Endodermal cell (in vitro differentiated cells): ENCODE measurements at places on chromosomes 7 and 10. TPM values are rescaled to one million over a fixed set of nuclear protein-coding genes. Genes with fewer than 3 reads are reported as not detected.

The HOXA9 gene
- total RNA-seq = not detected in 2 replicates

The EGFR gene
- total RNA-seq = 4.2 and 5.0 TPM in 2 replicates

The CFAP69 gene
- total RNA-seq = 5.4 to 6.7 TPM (median 6.6 TPM) in 3 replicates

The PHF14 gene
- total RNA-seq = 38.9 to 53.1 TPM (median 49.2 TPM) in 3 replicates

The OR9A2 gene
- total RNA-seq = not detected in 2 replicates

The CCL24 gene
- total RNA-seq = not detected in 3 replicates

The TMEM209 gene
- 28.0 and 30.9 TPM in 2 replicates for total RNA-seq

The SYT15 gene
- 0.45 to 3.2 TPM (median 1.8 TPM) in 3 replicates for total RNA-seq

The LAMTOR4 gene
- total RNA-seq = 140 to 188 TPM (median 168 TPM) in 3 replicates

The SNCG gene
- 0.54 to 0.97 TPM (median 0.60 TPM) in 3 replicates for total RNA-seq

- no peak for DNase-seq
Measured at GRCh38 chr10:117047947-117048346, 43.0 kb upstream of the SHTN1 start.

GRCh38 chr7:98807068-98808048 lies 62.5 kb downstream of the TMEM130 start:
- no peak for DNase-seq

DNA sequence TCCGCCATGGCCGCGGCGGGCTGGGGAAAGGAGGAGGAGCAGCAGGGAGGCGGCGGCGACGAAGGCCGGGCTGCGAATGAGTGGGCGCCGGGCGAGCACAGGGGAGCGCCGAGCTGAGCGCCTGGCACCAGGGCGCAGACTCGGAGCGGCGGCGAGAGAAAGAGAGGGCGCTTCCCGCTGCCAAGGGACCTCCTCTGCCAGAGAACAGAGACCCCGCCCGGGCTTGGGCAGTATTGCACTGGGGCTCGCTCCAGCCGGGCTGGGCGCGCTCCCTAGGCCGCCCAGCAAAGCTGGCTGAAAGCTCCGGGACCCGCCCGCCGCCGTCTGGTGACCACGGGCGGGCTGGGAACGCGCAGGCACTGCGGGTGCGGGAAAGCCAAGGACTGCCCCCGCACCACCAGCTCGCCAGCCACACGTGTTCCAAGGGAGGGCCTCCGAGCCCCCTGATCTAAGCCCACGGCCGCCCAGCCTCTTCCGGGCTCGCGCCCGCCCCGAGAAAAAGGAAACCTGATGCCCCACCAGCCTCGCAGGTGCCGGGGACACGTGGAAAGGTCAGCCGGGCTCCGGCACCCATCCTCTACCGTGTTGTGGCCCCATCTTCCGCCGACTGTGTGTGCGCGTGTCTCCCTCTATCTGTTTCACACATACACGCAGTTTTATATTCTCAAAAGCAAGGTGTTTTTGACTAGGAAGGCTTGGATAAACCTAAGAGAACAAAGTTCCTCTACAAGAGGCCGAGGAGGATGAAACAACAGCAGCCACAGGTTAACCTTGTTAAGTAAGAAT lies at the start of gene CCDC6:
Gene CCDC6, minus strand, starts transcription at position 140 of the 786 bp plus-strand sequence. Its CDS starts 132 bp downstream, at position 8.
- peak; percentile 97 for DNase-seq

GRCh38 chr7:22882106-22882505 lies 59.5 kb upstream of the TOMM7 start:
- no peak for DNase-seq

DNA sequence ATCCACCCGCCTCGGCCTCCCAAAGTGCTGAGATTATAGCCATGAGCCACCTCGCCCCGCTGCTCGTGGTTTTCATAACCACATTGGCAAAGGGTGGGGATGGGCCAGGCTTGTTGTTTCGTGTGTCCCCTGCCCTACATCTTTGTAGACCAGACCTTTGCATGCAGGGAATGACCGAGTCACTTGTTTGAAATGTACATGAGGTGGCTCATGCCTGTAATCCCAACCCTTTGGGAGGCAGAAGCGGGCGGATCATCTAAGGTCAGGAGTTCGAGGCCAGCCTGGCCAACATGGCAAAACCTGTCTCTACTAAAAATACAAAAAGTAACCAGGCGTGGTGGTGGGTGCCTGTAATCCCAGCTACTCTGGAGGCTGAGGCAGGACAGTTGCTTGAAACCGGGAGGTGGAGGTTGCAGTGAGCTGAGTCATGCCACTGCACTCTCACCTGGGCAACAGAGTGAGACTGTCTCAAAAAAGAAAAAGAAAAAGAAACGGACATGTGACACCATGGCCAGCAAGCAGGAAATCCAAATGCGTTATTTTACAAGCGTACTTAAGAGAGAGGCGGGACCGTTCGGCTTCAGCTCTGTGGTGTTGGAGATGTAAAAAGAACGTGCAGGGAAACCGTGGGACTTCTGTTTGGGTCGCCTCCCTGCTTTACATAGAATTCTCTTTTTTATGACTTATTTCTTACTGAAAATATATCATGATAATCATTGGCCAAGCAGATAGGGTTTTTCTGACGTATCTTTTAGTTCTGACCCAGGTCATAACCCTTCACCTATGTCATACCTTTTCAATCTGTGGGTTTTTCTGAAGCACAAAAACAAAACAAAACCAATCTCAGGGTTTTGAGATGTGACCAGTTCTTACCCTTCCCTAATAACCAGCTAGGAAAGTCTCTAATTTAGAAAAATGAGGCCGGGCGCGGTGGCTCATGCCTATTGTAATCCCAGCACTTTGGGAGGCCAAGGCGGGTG lies 45.1 kb downstream of the WIPI2 start:
- DNase-seq = no peak

GRCh38 chr10:43076876-43077420 lies at the start of gene RET:
TSS of gene RET (plus strand) at chr10:43077069. CDS start at chr10:43077259, 190 bp downstream.
- DNase-seq = peak; percentile 90

DNA sequence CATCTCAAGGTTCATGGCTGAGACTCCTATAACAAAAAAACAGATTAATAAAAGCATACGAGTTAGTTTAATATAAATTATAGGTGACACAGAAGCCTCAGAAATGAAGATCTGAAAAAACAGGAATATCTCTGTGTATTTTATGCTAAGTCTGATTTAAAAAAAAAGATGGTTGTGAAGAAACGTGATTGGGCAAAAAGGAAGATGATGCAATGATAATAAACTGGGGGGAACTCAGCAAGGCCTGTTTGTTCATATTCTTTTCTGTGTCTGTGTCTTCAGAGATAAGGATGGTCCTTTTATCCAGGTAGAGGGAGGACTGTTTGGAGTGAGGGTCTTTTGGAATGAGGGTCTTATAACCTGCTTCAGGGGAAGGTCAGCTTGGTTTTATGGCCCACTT lies 25.9 kb downstream of the TAC1 start:
- DNase-seq = no peak

DNA sequence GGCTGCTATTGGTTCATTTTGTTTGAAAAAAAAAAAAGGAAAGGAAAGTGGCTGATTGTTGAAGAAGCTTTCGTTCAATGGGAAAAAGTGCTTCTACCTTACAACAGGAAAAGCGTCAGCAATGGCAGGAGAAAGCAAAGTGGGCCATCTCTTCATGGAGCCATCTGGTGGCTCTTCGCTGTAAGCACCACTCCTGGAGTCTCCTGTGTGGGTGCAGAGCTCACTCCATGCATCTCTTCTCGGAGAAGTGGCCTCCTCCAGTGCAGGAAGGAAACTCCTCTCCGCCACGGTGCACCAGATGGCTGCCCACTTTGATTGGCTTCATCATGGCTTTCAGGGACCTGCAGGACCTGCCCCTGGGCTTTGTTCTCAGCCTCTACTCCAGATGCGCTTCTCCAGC lies 250.9 kb downstream of the PTEN start:
- peak; percentile 84 for DNase-seq

DNA sequence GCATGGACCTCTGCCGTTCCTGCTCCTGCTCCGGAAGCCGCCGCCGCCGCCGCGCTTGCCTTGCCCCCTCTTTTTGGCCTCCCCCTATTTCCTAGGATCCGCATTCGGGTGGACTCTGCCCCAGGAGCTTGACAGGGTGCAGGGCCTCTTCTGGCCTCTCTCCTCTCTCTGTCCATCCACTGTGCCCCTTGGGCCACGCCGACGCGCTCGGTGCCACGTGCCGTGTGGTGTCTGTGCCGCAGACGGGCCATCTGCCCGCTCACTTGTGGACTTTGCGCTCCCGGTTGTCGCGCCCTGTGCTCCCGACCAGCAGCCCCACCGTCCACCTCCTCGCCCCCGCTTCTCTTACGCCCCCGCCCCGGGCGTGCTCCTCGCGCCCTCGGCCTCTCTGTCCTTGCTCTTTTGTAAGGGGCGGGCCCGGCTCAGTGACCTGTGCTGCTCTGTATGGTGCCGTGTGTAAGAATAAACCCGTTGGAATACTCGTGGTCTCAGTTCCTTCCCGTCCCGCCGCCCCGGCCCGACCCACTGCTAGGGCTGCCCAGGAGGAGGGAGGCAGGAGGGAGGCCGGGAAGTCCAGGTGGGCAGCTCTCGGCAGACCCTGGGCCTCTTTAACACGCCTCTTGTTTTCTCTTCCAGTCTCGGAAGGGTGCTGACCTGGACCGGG lies 37.0 kb downstream of the AGAP3 start:
- DNase-seq = no peak

DNA sequence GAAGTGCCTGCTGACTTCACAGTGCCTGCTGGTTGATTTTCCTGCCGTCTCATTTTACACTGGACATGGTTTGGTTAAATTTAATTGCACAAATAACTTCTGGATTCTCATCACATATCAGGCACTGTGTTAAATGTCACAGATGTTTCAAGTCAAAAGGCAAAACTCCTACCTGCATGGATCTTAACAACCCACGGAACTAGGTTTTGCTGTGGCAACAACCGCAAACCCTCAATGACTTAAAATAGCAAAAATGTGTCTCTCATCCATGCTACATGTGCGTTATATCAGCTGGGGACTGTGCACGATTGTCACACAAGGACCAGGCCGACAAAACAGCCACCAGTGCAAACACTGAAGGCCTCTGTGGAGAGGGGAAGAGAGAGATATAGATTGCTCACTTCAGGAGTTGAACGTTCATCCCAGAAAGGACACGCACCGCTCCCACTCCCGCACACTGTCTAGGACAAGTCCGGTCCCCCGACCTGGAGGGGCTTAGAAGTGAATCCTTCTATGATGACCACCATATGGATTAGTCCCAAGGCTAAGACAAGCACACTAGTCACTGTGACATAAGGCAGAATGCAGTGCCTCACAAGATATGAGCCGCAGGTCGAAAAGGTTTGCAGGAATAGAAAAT lies 233.3 kb downstream of the SKAP2 start:
- no peak for DNase-seq

- no peak for DNase-seq
Measured at GRCh38 chr10:14476641-14477407, 146.1 kb upstream of the FRMD4A start.

- peak; percentile 90 for DNase-seq
Measured at GRCh38 chr7:44973610-44974401, 5.0 kb downstream of the MYO1G start.

DNA sequence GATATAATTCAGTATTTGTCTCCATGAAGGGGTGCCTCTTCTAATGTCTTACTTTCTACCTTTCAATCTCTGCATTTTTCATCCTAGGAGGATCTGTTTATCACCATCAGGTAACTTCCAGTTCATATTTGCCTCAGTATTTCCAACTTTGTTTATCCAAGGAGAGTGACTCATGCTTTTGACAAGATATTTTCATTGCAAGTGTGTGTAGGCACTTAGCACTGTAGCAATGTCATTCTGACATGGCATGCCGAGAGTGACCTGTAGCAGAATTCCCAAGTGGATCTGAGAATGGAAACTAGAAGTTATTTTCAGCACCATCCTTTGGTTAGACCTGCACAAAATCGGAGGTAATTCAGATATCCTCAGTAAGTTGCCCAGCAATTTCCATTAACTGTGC lies 129.9 kb downstream of the INHBA start:
- DNase-seq = no peak

DNA sequence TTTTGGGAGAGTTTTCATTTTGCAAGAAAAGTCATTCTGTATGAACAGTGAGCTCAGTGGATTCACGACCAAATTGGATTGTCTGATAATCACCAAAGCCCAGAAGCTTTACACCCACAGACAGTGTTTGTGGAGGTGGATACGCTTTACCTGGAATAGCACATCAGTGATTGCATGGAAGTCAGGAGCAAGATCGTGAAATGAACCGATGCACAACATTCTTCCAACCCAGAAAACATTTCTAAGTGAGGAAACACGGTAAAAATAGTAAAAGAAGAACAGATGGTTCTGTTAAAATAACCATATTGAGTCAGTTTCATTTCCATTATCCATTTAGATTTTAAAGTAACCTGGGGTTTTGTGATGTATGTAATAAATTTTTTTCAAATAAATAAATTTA lies 478.2 kb upstream of the PFKP start:
- no peak for DNase-seq

DNA sequence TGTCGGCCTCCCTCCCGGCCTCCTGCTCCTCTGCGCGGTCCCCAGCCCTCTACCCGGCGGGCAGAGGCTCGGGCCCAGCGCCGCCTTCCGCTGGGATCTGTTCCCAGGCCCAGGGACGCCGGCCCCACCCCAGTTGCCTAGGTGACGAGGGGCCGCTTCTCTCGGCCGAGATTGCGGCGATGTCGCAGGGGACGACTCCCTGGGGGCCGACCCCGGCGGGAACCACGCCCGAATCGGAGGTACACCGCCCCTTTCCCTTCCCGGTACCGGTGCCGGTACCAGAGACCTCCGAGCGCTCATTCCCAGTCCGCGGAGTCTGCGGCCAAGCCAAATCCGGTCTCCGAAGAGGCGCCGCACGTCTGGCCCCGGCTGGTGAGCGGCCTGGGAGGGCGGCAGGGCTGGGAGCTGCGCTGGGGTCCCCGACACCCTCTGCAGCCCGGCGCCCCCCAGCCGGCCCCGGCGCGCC lies at the start of gene CABCOCO1:
Gene CABCOCO1, plus strand, starts transcription at position 136 of the 466 bp plus-strand sequence. Its CDS starts 44 bp downstream, at position 180.
- peak; percentile 93 for DNase-seq

GRCh38 chr7:130379532-130379920 lies 768 bp upstream of the CPA1 start:
- DNase-seq = no peak

GRCh38 chr7:140922741-140923345 lies 1.9 kb downstream of the BRAF start:
- DNase-seq = no peak

- DNase-seq = no peak
Measured at GRCh38 chr10:127992376-127992775, 85.5 kb downstream of the PTPRE start.

DNA sequence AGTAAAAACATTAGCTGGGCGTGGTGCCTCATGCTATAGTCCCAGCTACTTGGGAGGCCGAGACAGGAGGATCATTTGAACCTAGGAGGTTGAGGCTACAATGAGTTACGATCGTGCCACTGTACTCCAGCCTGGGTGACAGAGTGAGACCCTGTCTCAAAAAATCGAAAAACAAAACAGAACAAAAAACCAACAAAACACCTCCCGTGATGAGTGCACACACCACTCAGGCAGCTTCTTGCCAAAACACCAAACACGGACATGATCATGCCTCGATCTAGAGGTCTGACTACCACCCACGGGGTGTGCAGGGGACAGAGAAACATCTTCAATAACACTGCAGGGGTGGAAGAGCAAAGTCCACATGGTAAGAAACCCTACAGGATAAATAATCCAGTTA lies 44.4 kb downstream of the AMZ1 start:
- no peak for DNase-seq

DNA sequence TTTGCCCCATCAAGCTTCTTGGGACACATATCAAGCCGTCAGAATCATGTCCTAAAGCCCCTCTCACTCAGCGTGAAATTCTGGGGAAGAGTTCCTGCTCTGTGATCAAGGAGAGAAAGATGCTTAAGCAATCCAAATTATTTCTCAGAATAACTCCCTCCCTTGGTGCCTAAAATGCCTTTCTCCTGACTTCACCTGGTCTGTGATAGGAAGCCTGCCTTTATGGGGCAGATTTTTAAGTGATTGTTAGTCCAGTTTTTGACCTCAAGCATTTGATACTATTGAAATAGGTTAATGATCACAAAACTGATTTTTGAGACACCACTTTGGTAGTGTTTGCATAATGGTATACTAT lies 76.4 kb upstream of the MAGI2 start:
- DNase-seq = no peak
